ENCODE measurements at places on chromosomes 11 and 22. TPM values are rescaled to one million over a fixed set of nuclear protein-coding genes. Genes with fewer than 3 reads are reported as not detected.

Gene PGA4
- 2.5 TPM for total RNA-seq

- DNase-seq: no peak
- no peak overlapping the region for H3K27ac ChIP-seq
- peaks cover 66% of the 10 kb centered on the region for H3K4me1 ChIP-seq
- no peak overlapping the region for H3K4me3 ChIP-seq
- no peaks in the 10 kb centered on the region for H3K36me3 ChIP-seq
Observed at GRCh38 chr11:33321422-33321821, 64.2 kb downstream of the HIPK3 start.

GRCh38 chr11:85759915-85760314, 51.0 kb downstream of the SYTL2 start:
- no peak overlapping the region for H3K4me3 ChIP-seq
- no peaks in the 10 kb centered on the region for H3K36me3 ChIP-seq
- H3K27ac ChIP-seq: no peak overlapping the region
- no peak for DNase-seq
- no peaks in the 10 kb centered on the region for H3K27me3 ChIP-seq

Gene TRIM48
- total RNA-seq: not detected

DNA sequence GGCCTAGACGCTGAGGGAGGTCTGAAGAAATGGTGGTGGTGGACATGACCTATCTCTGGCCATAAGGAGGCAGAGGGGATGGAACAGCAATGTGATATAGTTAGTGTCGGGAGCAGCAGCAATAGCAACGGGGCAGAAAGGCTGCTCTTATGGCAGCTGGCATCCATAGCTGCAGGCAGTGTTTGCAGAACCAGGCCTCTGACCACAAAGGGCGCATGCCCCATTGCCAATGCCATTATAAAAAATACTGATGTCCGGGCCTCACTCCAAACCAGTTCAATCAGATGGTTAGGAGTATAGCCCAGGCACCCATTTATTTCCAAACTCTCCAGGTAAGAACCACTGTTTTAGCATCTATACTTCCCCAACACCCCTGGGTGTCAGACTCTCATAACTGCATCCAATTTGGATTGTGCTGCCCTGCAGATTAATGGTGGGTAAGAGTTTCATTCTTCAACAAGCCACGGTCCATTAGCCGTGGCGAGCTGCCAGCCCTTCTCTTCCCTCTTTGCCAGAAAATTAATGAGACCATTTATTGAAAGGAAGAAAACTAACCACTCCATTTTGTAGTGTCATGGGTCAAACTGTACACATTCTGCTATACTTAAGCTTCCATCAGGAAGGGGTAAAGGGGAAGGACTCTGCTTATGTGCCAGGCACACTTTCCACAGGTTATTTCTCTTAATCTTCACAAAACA, 72.8 kb upstream of the SPON1 start:
- H3K4me3 ChIP-seq: no peak overlapping the region
- H3K36me3 ChIP-seq: no peaks in the 10 kb centered on the region
- H3K27me3 ChIP-seq: no peaks in the 10 kb centered on the region
- no peaks in the 10 kb centered on the region for H3K4me1 ChIP-seq
- H3K27ac ChIP-seq: no peak overlapping the region

Gene NCAM1
- 98.1 TPM for total RNA-seq

GRCh38 chr11:87097582-87097981, 59.8 kb downstream of the TMEM135 start:
- no peaks in the 10 kb centered on the region for H3K27me3 ChIP-seq
- H3K27ac ChIP-seq: no peak overlapping the region
- no peak overlapping the region for H3K4me3 ChIP-seq
- no peak for DNase-seq

Gene TIGD3
- 0.33 TPM for total RNA-seq

DNA sequence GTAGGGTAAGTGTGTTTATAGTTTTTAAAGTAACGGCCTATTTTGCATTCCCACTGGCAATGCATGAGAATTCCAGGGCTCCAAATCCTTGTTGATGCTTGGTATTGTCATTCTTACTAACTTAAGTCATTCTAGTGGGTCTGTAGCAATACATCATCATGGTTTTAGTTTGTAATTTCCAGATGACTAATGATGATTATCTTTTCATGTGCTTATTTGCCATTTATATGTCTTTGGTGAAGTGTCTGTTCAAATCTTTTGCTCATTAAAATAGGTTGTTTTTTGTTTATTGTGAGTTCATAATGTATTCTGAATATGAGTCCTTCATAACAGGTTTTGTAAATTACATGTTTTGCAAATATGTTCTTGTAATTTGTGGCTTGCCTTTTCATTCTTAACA, 31.2 kb downstream of the MTMR3 start:
- no peaks in the 10 kb centered on the region for H3K36me3 ChIP-seq
- H3K4me1 ChIP-seq: no peaks in the 10 kb centered on the region
- no peak overlapping the region for H3K4me3 ChIP-seq
- H3K27me3 ChIP-seq: no peaks in the 10 kb centered on the region
- H3K27ac ChIP-seq: peak overlapping the region; percentile 80

DNA sequence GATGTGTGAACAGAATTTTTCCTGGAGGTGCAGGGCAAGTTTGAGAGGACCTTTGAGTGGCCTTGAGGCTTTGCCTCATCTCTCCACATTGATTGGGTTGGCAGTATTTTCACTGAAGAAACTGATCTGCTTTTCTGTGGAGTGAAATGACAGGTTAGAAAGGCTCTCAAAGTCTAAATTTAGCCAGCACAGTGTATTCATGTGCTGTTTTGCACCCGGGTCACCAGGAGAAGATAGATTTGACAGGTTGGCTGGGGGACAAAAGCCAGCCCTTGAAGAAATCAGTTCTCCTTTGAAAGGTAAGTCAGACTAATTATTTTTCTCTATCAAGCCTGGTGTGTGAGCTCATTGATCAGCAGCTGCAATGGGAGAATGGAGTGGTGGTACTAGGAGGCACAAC, 152.9 kb downstream of the DBX1 start:
- no peak for DNase-seq
- H3K27ac ChIP-seq: no peak overlapping the region
- peaks cover 4% of the 10 kb centered on the region for H3K36me3 ChIP-seq
- peaks cover 41% of the 10 kb centered on the region for H3K4me1 ChIP-seq
- no peaks in the 10 kb centered on the region for H3K27me3 ChIP-seq

Gene GRIA4
- 6.1 TPM for total RNA-seq

- no peaks in the 10 kb centered on the region for H3K4me1 ChIP-seq
- peak overlapping the region; percentile 49 for H3K4me3 ChIP-seq
- peak; percentile 91 for DNase-seq
- no peaks in the 10 kb centered on the region for H3K36me3 ChIP-seq
- H3K27me3 ChIP-seq: no peaks in the 10 kb centered on the region
Observed at GRCh38 chr11:795634-796564, 2.2 kb downstream of the SLC25A22 start.

DNA sequence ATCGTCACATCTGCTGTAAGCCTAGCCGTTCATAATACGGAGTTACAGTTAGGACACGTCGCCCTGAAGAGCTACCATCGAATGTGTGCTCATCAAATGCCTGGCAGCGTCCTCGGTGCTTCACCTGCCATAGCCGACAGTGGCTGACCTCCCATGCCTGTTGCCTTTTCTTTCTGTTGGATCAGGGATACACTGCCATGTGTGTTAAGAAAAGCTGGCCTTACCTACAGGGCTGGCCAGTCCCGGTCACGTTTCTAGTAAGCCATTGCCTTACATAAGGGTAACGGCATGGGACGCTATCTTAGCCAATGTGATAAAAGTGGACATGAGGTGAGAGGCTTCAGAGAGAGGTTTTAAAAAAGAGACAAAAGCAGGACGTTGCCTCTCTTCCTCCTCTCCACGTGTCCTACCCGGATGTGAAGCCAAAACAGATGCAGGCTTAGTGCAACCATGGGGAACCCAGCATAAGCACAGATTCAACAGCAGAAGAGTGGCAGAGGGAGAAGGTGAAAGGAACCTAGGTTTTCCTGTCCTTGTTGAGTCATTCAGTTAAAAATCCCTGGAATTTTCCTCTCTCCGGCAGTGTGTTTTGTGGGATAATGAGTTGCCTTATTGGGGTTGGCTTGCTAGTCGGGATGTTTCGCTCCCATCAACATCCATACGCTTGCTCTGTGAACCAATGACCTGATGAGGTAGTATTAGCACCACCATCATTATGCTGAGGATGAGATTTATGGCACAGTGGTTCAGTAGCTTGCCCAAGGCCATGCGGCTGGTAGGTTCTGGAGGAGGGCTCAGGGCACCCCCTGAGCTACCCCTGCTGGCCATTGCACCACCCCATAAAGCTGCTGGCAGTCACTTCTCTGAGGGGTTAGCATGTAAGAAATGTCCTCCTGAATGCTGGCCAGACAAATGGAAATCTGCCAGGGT, 67.4 kb upstream of the B3GAT1 start:
- H3K36me3 ChIP-seq: no peaks in the 10 kb centered on the region
- peaks cover 31% of the 10 kb centered on the region for H3K27me3 ChIP-seq
- H3K4me1 ChIP-seq: no peaks in the 10 kb centered on the region
- DNase-seq: no peak
- H3K4me3 ChIP-seq: no peak overlapping the region
- H3K27ac ChIP-seq: no peak overlapping the region

GRCh38 chr11:130711193-130711592, 205.1 kb downstream of the SNX19 start:
- no peak overlapping the region for H3K27ac ChIP-seq
- DNase-seq: no peak
- H3K27me3 ChIP-seq: no peaks in the 10 kb centered on the region
- H3K4me3 ChIP-seq: no peak overlapping the region

Gene DNAJB13
- not detected for total RNA-seq

GRCh38 chr22:30028731-30029130, 51.5 kb upstream of the HORMAD2 start:
- H3K36me3 ChIP-seq: peaks cover 10% of the 10 kb centered on the region
- H3K4me1 ChIP-seq: no peaks in the 10 kb centered on the region
- no peak overlapping the region for H3K27ac ChIP-seq
- H3K27me3 ChIP-seq: no peaks in the 10 kb centered on the region
- DNase-seq: no peak

Gene IGSF22
- not detected for total RNA-seq

Gene HEPHL1
- total RNA-seq: not detected

DNA sequence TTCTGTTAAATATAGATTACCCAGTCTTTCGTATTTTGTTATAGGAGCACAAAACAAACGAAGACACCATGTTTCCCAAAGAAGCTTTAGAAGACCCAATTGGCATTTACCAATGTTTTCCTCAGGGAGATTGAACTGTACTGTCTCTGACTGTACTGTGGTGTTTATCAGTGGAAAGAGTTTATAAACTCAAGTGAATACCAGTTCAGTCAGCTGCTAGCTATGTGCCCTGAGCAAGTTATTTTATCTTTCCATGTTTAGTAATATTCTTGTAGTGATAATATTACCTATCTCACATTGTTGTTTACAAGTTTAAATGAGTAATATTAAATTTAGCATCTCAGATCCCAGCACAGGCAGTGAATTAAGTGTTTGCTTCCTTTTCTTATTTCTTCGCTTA, 773.2 kb downstream of the KCNA4 start:
- no peak overlapping the region for H3K27ac ChIP-seq
- H3K4me3 ChIP-seq: no peak overlapping the region
- H3K27me3 ChIP-seq: no peaks in the 10 kb centered on the region
- DNase-seq: no peak
- no peaks in the 10 kb centered on the region for H3K4me1 ChIP-seq

Gene PGA3
- 2.5 TPM for total RNA-seq

DNA sequence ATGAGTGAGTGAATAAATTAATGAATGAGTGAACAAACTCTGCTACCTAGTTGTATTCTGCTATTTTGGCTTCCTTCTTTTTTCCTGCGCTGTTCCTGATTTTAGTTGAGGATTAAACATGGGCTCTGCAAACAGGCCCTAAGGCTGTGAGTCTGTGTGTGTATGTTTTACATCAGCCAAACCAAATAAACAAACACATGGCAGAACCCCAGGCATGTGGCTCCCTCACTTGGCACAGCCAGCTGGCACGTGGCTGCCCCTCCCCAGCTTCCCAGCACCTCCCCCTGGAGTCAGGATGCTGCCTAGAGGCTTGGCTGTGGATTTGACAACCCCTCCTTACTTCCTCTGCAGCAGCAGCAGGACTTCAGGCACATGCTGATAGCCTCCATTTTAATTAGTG, 593.2 kb downstream of the INSC start:
- H3K27me3 ChIP-seq: no peaks in the 10 kb centered on the region
- H3K4me1 ChIP-seq: peaks cover 7% of the 10 kb centered on the region
- H3K4me3 ChIP-seq: no peak overlapping the region
- no peak overlapping the region for H3K27ac ChIP-seq
- H3K36me3 ChIP-seq: no peaks in the 10 kb centered on the region

Gene CTSW
- total RNA-seq: not detected

Gene TMEM121B
- not detected for total RNA-seq
